OCI-LY7 (cell line): ENCODE measurements at places on chromosomes 16 and 17. TPM values are rescaled to one million over a fixed set of nuclear protein-coding genes. Genes with fewer than 3 reads are reported as not detected.

GRCh38 chr16:48128769-48129168 is 27.0 kb downstream of the ABCC12 start:
- DNase-seq, result no peak

DNA sequence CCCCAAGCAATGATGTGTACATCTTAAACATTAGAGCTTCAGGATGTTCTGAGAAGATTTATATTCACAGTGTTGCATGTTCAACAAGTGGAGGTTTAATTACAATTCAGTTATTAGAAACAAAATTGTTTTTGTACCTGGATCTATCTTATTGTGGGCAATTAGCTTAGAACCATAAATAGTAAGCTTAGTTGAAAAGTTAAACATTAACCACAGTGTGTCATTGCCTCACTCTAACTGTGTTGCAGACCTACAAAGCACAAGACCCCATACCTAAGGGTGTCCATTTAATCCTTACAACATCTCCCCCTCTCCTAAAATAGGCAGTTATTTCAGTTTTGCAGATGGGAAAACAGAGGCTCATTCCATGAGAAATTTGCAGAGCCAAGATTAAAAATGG is 632.0 kb upstream of the SOX9 start:
- DNase-seq, result no peak

The NR1D1 gene
- total RNA-seq, result 7.0 and 8.7 TPM in 2 replicates

DNA sequence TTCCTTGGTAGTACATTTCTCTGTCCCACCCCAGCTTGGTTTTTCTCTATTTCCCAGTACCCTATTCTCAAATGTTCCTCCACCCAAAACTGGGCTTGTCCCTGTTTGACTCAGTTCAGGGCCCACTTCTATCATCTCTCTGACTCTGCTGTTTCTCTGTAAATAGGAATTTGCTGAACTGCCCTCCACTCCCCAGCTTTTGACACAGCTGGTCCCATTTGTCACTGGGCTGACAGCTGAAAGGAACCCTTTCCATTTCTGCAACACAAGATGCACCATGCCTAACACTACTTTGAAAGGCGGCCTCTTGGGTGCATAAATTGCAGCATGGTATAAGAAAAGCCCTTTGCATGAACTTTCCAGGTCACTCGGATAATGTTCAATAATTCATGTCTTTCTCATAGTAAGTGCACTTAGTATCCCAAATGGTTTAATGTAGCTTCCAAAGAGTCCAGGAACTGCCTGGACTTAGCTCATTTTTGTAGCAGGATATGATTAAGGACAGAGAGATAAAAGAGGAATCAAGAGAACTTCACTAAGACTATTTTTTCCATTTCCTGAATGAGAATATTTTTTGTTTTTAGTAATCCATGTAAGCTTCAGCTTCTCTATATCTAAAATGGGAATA is 256.7 kb downstream of the CDH11 start:
- DNase-seq, result no peak

GRCh38 chr16:27377666-27378485 is 24.1 kb upstream of the IL21R start:
- peak; percentile 89 for DNase-seq

The PDE6G gene
- 0.44 TPM in 1 of 2 replicates, not detected in the other for total RNA-seq

GRCh38 chr17:31524926-31525800 is 133.7 kb downstream of the RAB11FIP4 start:
- peak; percentile 82 for DNase-seq

The DPEP3 gene
- not detected in 2 replicates for total RNA-seq

DNA sequence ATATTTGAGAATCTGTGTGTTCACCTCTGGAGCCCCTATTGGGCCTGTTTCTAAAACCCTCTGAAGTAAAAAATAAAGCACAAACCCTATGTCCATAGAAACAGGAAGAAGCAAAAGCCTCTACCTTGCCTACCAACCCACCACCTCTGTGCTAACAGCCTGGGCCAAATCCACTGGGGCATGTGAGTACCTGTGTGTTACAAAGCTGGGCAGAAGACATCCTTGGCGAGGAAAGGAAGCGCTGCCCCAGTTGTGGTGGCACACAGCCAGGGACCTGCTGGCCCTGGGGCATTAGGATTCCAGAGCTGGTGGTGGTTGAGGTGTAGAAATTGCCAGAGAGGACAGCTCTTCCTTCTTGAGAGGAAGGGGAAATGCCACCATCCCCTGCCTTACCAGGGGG is 30.0 kb downstream of the MYO18A start:
- peak; percentile 22 for DNase-seq

GRCh38 chr17:75695830-75696271 is 25.4 kb upstream of the ITGB4 start:
- no peak for DNase-seq

The PRSS8 gene
- not detected in 2 replicates for total RNA-seq

The PRAC1 gene
- not detected in 2 replicates for total RNA-seq

GRCh38 chr16:55476625-55477533 is 2.1 kb upstream of the MMP2 start:
- no peak for DNase-seq

- DNase-seq, result peak; percentile 68
Observed at GRCh38 chr17:30363715-30364202, 15.0 kb upstream of the CPD start.

The FBXW10B gene
- not detected in 2 replicates for total RNA-seq

GRCh38 chr16:66325717-66326376 is 40.6 kb upstream of the CDH5 start:
- no peak for DNase-seq

- no peak for DNase-seq
Observed at GRCh38 chr16:82470620-82471152, 156.1 kb upstream of the CDH13 start.

GRCh38 chr17:63452046-63452961 is 6.2 kb upstream of the CYB561 start:
- no peak for DNase-seq

DNA sequence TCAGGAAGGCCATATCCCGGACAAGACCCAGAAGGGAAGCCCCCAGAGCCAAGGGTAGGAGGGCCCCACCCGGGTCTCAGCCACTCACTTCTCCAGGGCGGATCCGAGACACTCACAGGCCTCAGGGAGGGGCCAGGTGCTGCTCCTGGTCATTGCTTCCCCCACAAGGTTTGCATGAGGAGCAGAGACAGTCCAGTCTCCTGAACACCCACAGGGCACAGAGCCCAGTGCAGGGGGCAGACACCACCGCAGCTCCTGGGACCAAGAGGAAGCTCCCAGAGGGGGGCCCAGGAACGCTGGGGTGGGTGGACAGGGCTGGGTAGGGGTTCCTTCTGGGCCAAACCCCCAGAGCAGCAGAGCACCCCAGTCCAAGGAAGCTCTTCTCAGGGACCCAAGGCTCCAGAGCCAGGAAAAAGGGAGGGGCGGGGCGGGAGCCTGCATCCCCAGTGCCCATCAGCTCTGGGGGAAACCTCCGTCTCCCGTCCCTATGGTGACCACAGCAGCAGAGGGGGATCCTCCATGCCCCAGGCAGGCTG is 709 bp upstream of the MRPL28 start:
- DNase-seq, result no peak

GRCh38 chr17:49497148-49498028 is 2.3 kb downstream of the NGFR start:
- DNase-seq, result no peak

- no peak for DNase-seq
Observed at GRCh38 chr17:55521186-55521585, 9.9 kb upstream of the SMIM36 start.

The TBX4 gene
- total RNA-seq, result not detected in 2 replicates

DNA sequence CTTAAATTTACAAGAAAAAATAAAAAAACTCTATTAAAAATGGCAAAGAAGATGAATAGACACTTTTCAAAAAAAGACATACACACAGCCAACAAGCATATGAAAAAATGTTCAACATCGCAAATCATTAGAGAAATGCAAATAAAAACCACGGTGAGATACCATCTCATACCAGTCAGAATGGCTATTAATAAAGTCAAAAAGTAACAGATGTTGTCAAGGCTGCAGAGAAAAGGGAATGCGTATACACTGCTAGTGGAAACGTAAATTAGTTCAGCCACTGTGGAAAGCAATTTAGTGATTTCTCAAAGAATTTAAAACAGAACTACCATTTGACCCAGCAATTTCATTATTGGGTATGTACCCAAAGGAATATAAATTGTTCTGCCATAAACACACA is 31.4 kb downstream of the CAPNS2 start:
- DNase-seq, result no peak

The PIRT gene
- total RNA-seq, result not detected in 2 replicates

GRCh38 chr17:65446043-65446442 is 115.4 kb downstream of the AXIN2 start:
- no peak for DNase-seq

The MVD gene
- total RNA-seq, result 136 and 158 TPM in 2 replicates

- no peak for DNase-seq
Observed at GRCh38 chr17:8574687-8575086, 55.8 kb downstream of the MYH10 start.

DNA sequence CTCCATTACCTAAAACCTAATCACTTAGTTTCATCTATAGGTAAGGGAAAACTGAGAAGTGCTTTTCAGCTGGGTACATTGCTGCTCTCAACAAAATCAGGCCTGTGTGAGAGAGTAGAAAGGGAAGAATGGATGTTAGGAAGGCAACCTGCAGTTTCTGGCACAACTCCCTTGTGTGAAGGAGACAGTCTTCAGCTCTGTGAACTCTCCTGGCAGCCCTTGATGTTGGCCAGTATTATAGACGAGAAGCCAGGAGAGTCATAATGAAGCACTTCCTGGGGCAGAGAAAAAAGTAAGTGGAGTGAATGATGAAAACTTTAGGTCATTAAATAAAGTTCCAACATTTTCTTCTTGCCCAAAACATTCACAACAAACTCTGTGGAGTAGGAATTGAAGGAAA is 260.1 kb downstream of the IRX3 start:
- no peak for DNase-seq

DNA sequence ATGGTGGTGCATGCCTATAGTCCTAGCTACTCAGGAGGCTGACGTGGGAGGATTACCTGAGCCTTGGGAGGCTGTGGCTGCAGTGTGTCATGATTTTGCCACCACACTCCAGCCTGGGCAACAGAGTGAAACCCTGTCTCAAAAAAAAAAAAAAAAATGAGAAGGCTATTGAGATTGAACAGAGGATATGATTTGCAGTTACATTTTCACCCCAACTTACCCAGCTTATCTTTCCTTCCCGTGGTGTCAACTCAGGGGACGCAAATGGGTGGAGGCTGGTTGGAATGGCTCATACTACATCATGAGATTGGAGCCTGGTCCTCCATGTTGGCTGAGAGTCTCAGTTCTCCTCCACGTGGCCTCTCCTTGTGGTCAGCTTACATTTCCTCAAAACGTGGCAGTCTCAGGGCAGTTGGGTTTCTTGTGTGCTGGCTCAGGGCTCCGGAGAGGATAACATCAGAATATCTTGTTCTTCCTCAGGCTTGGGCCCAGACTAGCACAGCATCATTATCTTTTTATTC is 17.2 kb upstream of the NSMCE1 start:
- no peak for DNase-seq

- DNase-seq, result peak; percentile 34
Observed at GRCh38 chr16:1942047-1942809, 771 bp downstream of the MSRB1 start.

- peak; percentile 77 for DNase-seq
Observed at GRCh38 chr17:82648742-82649331, 593 bp upstream of the WDR45B start.

GRCh38 chr16:50704245-50704644 is 10.8 kb downstream of the NOD2 start:
- no peak for DNase-seq

The FNDC8 gene
- not detected in 2 replicates for total RNA-seq

- DNase-seq, result no peak
Observed at GRCh38 chr17:80629298-80630028, 84.8 kb downstream of the RPTOR start.

- DNase-seq, result no peak
Observed at GRCh38 chr16:23852794-23853562, 17.2 kb downstream of the PRKCB start.

DNA sequence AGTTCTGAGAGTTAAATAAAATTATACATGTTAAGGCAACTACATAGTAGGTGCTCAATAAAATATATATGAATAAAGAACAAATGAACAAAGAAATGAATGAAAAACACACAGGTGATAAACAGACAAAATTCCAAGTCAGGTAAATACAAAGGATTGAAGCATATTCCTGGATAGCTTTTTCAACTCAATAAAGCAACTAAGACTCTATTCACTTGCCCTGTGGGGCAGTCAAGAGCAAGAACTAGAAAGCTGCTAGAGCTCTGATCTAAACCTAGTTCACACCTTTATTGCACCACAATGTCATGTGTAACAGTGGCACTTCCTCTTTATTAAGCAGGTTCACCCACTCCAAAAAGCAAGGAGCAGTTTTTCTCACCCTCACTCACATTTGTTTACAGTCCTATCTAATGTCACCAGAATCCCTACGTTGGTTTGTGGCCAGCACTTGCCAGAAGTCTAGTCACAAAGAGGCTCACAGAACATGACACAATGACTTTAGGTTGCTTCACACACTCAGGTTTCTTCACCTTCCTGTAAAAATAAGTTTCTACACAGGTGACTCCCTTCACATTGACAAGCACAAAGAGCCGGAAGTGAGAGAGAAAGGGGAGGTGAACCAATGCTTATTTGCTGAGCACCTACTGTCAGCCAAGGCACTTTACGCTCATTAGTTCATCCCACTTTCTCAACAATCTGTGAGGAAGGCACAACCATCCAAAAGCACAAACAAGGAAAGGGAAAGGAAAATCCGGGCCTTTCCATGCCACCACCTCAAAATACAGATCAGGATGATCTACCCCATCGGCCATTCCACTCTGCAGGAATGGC is 70.8 kb downstream of the XPO6 start:
- peak; percentile 80 for DNase-seq

The PRKCB gene
- total RNA-seq, result 44.5 and 51.6 TPM in 2 replicates

DNA sequence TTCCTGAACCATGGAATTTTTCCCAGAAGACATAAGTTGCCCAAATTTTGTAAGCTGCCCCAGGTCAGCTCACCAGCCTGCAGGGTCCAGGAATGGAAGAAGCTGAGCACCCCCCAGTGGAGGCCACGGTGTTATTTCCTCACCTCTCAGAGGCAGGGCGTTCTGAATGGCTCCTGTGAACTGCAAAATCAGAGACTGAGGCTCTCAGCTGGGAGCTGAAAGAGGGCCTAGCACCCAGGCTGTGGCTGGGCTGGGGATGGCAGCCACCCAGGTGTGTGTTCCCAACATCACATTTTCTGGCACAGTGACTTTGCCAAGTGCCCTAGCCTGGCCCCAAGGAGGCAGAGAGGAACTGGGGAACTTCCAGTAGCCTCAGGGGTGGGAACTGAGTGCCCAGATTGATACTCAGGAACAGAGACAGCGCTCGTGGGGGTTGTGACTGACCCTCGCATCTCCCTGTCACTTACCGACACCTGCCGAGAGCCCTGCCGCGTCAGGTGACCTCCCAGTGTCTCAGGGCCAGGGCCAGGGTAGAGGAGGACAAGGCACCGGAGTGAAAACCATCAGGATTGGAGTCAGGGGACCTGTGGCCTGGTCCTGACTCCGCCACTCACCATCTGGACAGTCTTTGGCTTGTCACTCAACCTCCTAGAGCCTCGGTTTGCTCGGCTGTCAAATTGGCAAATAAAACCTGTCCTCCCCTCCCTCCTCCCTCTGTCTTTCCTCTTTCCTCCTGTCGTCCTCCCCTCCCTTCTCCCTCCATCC is 11.3 kb downstream of the CACNG4 start:
- peak; percentile 27 for DNase-seq

The TM4SF5 gene
- total RNA-seq, result not detected in 2 replicates

The KRT25 gene
- not detected in 2 replicates for total RNA-seq
